Subcutaneous adipose tissue (tissue), 4 donors: ENCODE measurements at places on chromosomes 11 and 22. TPM values are rescaled to one million over a fixed set of nuclear protein-coding genes. Genes with fewer than 3 reads are reported as not detected.

Gene PATE4
- total RNA-seq: not detected

Gene TRPC6
- total RNA-seq: 4.6 TPM

Gene CCND1
- total RNA-seq: 90.1 TPM

Gene OR4D5
- total RNA-seq: not detected

Gene SCUBE1
- total RNA-seq: 1.2 TPM

Gene CRYBB2
- not detected for total RNA-seq

Gene MS4A3
- total RNA-seq: not detected
